ENCODE measurements at places on chromosomes 7 and 10.
A peak's percentile ranks its signal among the peaks of the same experiment; 100 is the strongest.

DNA sequence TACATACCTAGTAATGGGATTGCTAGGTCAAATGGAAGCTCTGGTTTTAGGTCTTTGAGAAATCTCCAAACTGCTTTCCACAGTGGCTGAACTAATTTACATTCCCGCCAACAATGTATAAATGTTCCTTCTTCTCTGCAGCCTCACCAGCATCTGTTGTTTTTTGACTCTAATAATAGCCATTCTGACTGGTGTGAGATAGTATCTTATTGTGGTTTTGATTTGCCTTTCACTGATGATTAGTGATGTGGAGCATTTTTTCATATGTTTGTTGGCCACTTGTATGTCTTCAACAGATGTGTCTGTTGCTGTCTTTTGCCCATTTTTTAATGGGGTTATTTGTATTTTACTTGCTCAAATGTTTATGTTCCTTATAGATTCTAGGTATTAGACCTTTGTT lies 675.5 kb downstream of the SUGCT start:
- no peak for DNase-seq

- DNase-seq, result no peak
Observed at GRCh38 chr7:81626008-81626407, 143.8 kb downstream of the HGF start.

DNA sequence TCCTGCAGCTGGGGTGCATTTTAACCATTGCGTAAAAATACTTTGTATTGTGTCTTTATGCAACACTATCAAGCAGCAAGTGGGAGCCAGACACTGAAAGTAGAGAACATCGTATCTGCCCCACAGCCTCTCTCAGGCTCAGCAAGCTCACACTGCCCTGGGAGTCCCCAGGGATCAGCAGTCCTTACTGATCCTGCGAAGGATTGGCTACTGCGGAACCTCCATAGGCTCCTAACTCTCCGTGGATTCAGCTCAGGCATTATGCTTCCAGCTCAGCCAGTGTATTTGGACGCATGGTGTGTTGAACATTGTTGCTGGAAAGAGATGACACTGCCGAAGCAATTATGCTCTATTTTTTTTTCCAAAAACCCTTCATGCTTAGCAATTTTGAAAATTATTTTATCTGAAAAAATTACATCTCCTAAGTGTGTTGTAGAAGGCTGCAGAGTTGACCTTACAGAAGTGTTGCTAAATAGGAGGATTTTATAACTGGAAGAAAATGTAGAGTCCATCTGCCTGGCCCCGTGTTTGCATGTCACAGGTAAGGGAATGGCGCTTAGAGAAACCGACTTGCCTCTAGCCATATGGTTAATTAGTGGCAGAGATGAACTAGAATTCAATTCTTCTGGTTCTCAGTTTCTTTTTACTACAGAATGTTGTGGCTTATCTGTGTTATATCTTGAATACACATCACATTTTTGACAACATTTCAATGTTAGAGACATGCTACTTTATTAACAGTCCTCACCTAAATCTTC lies 276.4 kb upstream of the COBL start:
- DNase-seq, result no peak

DNA sequence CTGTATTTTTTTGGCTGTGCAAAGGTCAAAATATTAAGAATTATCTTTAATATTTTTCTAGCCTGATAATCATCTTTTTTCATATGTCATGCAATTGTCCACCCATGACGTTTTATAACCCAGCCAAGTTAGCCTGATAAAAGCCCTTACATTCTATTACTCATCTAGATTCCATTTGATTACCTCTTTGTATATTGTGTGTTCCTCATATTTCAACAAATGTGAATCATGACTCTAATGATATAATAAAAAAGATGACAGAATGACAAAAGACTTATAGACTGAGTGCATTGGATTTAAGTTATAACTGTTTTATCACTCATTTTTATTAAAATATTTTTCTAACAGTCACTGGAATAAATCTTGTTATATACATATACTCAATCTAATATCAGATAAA lies 1560.0 kb upstream of the LRRTM3 start:
- no peak for DNase-seq

DNA sequence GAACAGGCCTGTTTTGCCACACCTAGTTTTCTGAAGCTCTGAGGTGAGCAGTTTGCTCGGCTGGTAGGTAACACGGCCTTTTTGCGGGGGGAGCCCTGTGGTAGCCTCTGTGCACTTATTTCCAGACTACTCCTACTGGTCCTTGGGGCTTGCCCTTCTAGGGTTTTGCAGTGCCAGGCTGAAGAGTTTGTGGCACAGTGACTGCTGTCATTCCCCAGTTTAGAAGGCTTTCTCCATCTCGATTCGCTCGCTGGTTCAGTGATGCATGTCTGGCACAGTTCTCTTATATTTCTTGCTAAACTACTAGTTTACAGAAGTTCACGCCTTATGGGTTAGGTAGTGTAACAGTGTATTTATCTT lies 711 bp downstream of the KIF20B start:
- no peak for DNase-seq

GRCh38 chr7:105672801-105673200 lies 91.5 kb upstream of the EFCAB10 start:
- DNase-seq, result peak; percentile 79

DNA sequence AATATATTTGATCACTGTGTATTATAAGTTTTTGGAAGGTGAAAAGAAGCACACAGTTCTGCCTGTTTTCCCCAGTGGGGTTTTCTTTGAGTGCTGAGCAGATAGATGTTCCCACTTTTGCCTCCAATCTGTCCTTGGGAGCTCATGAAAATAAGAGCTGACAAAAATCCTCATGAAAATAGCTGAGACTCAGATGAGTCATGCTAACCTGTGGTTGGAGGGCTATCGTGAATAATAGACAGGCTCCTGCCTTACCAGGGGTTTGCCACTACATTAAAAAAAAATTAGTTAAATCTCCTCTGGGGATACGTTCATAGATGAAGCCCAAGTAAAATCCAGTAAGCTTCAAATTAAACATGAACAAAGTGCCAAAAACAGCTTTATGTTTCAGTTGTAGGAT lies 10.9 kb upstream of the AOAH start:
- no peak for DNase-seq

DNA sequence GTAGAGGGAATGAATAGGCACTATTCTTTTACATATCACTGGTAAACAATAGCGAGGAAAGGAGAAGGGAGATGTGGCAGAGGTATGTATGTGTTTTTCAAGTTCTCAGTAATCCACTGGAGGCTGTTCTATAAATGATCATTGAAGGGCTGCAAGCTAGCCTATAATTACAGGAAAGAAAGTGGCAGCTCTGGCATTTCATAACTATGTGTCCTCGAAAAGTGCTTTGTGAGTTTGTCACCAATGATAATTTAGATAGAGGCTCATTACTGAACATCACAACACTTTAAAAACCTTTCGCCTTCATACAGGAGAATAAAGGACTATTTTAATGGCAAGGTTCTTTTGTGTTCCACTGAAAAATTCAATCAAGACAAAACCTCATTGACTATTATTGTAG lies 235.1 kb downstream of the FOXP2 start:
- no peak for DNase-seq

GRCh38 chr10:99375426-99375825 lies 46.3 kb downstream of the CNNM1 start:
- no peak for DNase-seq

- DNase-seq, result no peak
Observed at GRCh38 chr7:28408105-28408959, 4.0 kb upstream of the CREB5 start.

DNA sequence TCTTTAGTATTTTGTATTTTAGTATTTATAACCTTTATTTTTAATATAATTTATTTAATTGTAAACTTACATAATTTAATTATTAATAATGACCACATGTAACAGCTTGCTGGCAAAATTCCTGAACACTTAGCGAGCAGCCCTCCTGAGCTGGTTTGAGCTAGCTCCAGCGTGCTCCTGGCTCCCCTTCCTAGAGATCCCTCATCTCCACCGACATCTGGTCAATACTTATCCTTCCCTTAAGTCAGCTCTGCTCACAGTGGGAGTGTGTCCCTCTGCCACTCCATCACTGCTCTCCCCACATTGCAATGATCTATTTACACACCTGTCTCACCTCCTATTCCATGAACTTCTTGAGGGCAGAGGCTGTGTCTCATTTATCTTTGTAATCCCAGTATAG lies 20.6 kb upstream of the TBXAS1 start:
- no peak for DNase-seq

- no peak for DNase-seq
Observed at GRCh38 chr10:60517805-60518204, 128.1 kb upstream of the ANK3 start.

GRCh38 chr7:87287738-87288341 lies 57.6 kb upstream of the CROT start:
- DNase-seq, result no peak

- no peak for DNase-seq
Observed at GRCh38 chr10:72353028-72353964, 1.4 kb downstream of the DNAJB12 start.

DNA sequence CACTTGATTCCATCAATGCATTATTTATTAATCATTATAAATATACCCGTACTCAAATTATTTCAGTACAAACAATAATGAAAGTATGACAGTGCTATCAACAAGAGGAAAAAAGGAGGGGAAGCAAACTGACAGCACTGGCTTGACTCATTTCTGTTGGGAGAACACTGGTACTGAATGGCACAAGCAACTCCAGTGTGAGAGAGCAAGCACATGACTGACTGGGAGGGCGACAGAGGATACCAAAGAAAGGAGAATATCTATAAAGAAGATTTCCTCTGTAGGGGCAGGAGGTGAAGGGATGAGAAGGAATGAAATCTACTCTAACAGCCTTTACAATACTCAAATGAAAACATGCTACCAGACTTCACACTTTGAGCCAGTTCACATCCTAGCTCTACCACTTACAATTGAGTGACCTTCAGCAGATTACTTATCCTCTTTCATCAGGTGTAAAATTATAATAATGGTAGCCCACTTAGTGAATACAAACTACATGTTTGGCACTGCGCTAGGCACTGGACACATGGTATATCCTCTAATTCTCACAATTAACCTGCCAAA lies 1.5 kb downstream of the USP54 start:
- DNase-seq, result no peak

DNA sequence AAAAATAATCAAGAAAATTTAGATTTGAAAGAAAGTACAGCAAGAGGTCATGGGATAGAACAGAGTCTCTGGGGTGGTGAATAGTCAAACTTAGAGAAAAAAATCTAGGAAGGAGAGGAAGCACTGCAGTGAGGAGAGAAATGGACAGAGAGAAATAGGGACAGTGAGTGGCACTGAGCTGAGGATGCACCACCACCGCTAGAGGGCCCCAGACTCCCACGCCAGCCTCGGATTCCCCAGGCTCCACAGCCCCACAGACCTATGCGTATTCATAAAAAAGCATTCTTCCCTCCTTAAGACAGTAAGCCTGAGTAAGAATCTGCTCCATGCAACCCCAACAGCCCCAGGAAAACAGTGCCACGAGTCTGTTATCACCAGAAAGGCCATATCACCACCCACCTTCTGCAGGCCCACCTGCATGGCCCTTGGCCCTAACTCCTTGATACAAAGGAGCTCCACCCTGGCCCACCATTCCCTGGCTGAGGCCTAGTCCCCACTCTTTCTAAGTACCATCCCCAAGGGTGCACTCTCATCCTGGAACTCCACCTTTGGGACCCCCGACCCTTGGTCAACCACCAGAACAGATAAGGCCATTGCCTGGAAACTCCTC lies 91.0 kb downstream of the ALOX5 start:
- no peak for DNase-seq

- DNase-seq, result no peak
Observed at GRCh38 chr10:53598914-53599313, 826.3 kb upstream of the MBL2 start.

DNA sequence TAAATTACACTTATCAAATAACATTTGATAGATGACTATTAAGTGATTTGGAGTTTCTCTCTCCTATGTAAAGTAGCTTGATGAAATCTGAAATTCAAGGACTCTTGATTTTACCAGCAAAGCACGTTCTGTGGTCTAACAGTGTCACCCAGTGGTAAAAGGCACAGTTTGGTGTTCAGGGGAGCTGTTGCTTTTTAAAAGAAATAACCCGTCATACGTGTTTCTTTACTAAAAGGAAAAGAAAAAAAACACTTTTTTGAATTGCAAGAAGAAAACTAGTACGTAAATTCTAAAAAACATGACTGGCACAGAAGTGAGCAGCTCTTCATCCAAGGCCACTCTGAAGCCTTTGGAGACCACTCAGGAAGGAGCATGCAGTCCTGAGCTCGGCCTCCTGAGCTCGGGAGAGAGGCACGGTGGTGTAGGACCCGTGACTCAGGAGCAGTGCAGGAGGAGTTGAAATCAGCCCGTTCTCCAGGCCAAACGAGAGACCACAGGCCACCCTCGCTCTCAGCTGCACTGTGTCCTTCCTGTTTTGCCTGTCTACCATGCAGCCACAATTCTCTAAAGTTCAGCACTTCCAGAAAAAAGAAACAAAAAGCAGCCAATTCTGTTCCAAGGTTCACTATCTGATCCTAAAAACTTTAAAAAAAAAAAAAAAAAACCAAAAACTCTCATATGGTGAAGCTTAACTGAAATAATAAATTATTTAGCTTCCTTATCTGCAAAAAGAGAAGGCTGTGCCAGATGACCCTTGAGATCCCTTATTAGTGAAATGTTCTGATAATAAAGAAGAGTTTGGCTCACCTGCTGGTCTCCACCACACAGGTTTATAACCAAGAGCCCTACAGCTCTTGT lies 212.6 kb upstream of the FRMD4A start:
- DNase-seq, result no peak

DNA sequence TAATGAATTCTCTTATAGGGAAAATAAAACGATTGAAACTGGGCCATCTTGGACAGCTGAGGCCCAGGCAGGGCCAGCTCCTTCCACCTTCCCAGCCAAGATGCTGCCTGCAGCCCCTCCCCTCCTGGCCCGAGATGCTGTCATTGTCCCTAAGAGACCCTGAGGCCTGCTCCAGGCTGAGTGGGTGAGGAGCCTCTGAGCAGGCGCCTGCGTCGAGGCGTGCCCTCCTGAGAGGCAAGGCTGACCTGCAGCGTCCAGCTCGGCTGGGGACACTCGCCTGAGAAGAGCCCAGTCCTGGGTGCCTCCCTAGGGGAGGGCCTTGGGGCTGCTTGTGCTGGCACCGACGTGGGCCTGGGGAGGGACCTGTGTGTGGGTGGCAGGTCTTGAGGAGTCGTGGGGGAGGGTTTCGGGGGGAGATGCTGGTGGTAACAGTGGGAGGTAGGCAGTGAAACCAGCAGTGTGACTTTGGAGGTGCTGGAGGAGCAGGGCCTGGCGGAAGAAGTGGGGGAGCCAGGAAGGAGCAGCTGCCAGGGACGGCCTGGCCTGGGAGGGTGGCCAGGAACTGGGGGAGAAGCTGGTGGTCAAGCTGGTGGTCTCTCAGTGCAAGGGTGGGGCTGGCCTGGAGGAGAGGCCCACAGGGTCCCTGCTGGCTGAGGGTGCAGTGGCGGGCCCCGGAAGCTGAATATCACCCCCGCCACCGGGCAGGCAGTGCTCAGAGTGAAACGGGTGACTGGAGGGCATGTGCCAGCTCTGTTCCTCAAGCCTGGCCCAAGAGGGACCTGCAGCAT lies 7.9 kb downstream of the GPR146 start:
- DNase-seq, result no peak
